ENCODE measurements at places on chromosomes 4 and X. TPM values are rescaled to one million over a fixed set of nuclear protein-coding genes. Genes with fewer than 3 reads are reported as not detected.

The L1CAM gene
- not detected for polyA plus RNA-seq

The SPANXD gene
- polyA plus RNA-seq = not detected

The TLL1 gene
- polyA plus RNA-seq = not detected

DNA sequence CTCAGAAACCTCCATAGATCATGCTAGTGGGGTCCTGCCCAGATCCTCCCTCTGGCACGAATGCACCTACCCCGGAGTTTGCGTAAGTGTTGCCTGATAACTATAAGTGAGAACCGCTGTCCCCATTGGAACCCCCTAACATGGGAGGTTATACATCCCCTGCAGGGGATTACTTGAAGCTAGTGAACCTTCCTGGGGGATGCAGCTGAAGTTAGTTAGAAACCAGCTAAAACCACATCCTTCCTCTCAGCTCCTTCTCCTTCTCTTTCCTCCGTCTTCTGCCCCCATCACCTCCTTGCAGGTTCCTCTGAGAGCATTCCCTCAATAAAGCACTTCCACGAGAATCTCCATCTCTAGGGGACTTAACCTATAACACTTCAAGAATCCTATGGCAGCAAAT lies 95.0 kb downstream of the ZNF827 start:
- DNase-seq = no peak

GRCh38 chrX:17654116-17654515 lies 83.2 kb upstream of the SCML1 start:
- DNase-seq = peak; percentile 15

- no peak for DNase-seq
Observed at GRCh38 chrX:133586443-133586842, 171.2 kb upstream of the GPC4 start.

All from naive thymus-derived CD4-positive, alpha-beta T cell (primary cell).